ENCODE measurements at places on chromosomes 11 and 22. TPM values are rescaled to one million over a fixed set of nuclear protein-coding genes. Genes with fewer than 3 reads are reported as not detected.
A peak's percentile ranks its signal among the peaks of the same experiment; 100 is the strongest.

DNA sequence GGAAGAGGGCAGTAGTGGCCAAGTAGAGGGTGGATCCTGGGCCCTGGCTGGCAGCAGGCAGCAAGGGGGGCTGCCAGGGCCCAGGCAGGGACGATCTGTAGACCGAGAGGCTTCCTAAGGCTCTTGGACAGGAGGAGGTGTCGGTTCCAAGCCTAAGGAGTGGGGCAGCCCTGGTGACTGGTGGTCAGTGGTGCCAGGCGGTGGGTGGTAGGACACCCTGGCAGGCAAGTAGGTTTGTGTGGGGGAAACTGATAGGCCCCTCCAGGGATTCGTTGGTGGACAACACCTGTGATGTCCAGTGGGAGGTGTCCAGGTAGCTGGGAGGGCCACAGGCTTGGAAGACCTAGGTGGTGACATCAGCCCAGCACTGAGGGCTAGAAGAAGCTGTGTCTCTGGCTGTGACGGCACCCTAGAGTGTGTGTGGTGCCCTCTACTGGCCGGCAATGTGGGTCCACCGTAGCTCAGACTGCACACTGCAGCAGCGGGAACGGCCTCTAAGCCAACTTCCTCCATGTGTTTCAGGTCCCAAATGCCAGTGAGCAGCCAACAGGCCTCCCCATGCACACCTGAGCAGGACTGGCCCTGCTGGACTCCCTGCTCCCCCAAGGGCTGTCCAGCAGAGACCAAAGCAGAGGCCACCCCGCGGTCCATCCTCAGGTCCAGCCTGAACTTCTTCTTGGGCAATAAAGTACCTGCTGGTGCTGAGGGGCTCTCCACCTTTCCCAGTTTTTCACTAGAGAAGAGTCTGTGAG is 9.4 kb upstream of the SAMM50 start:
- peak; percentile 75 for DNase-seq

GRCh38 chr11:34501949-34502348 is 11.6 kb downstream of the ELF5 start:
- no peak for DNase-seq

- no peak for DNase-seq
Measured at GRCh38 chr11:104053743-104054478, 17.5 kb downstream of the DDI1 start.

DNA sequence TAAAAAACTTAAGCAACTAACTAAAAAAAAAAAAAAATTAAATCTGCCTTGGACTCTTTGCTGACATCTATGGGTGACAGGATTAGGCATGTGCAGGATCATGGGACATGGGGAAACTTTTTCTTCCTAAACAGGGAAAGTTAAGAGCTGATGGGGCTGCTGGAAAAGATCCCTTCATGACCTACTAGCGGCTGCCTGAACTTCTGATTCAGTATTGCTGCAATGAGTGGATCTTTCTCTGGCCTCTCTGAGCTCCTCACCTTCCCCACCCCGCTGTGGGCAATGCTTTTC is 25.0 kb downstream of the OR5A2 start:
- no peak for DNase-seq

Gene TMEM80
- 24.5 TPM for total RNA-seq

Gene CTSW
- not detected for total RNA-seq

DNA sequence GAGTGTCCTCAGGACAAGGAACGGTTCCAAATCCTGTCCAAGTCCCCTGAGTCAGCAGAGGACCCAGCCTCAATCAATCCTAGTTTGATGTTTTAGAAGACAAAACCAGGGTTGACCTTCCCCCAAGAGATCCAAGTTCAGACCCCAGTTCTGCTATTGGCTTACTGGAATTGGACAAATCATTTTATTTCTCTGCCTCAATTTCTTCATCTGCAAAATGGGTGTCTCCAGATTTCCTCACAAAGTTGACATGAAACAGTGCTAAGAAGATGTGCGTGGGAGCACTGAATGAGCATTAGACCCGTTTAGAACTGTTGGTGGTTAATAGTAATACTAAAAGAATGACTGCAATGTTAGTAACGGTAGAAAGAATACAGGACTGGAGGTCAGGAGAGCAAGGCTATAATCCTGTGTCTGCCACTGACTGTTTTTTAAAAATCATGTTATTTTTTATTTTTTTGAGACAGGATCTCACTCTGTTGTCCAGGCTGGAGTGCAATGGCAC is 32.8 kb upstream of the SCUBE1 start:
- DNase-seq = no peak

Gene TCN2
- 34.7 TPM for total RNA-seq

- DNase-seq = no peak
Measured at GRCh38 chr11:73189315-73189714, 28.8 kb upstream of the P2RY2 start.

DNA sequence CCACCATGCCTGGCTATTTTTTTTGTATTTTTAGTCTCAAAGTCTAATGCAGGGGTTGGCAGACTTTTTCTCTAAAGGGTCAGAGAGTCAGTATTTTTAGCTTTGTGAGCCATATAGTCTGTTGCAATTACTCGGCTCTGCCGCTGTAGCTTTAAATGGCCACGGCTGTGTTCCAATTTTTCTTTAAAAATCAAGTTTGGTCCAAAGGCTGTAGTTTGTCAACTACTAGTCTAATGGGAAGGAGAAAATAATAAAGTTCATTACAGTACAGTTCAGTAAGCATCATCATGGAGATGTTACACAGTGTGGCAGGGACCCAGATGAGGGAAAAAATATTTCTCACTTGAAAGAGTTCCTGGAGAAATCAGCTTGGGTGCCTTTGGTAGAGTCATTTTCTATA is 107.6 kb downstream of the CSNK2A3 start:
- DNase-seq = no peak

DNA sequence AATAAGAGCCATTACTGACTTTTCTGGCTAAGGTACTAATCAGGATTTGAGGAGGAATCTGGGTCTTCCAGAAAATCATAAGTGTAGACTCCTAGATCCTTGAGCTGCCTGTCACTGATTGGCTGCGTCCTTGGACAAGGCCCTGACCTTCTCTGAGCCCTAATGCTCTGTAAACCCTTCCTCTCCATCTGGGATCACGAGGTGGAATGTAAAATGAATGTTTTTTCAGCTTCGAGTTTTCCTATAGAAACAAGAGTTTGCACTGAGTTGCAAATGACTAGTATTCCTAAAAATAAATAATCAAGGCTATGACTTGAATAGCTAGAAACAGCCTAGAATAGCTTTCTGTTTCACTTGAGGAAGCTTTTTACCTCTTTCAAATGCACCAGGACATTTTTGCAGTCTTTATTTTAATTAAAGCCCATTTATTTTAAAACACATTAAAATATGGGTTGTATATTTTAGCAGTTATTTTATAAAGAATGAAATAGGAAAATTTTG is 1.1 kb upstream of the DIXDC1 start:
- DNase-seq = no peak

- DNase-seq = peak; percentile 64
Measured at GRCh38 chr22:50218996-50219727, 18.4 kb downstream of the SELENOO start.

Gene C11orf87
- 0.23 TPM for total RNA-seq

Gene PNPLA3
- total RNA-seq = 19.6 TPM

GRCh38 chr11:3957437-3957836 is 102.0 kb downstream of the STIM1 start:
- no peak for DNase-seq

Gene UBQLNL
- total RNA-seq = 0.24 TPM

Gene ST3GAL4
- total RNA-seq = 12.8 TPM

- DNase-seq = no peak
Measured at GRCh38 chr11:48095779-48096470, 115.6 kb downstream of the PTPRJ start.

Gene OR5AS1
- not detected for total RNA-seq

Gene LRRC56
- 2.5 TPM for total RNA-seq

GRCh38 chr11:72777755-72778278 is 16.0 kb downstream of the STARD10 start:
- no peak for DNase-seq

DNA sequence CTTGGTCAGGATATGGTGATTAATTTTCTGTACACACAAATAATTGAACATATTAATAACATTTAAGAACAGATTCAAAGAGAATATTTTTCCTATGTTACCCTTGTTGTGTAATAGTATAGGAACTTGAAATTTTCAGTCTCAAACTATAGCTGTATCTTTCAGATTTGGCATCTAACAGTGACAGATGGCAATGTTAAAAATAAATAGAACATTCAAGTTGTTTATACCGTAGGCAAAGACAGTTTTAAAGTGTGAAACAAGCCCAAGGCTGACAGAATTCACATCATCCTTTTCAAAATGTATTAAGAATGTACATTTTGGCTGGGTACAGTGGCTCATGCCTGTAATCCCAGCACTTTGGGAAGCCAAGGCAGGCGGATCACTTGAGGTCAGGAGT is 92.6 kb upstream of the TP53AIP1 start:
- DNase-seq = no peak

Gene EHF
- total RNA-seq = 0.60 TPM

- DNase-seq = no peak
Measured at GRCh38 chr11:118168316-118168715, 8.1 kb downstream of the SCN2B start.

GRCh38 chr22:49303061-49303735 is 524.5 kb downstream of the BRD1 start:
- no peak for DNase-seq

DNA sequence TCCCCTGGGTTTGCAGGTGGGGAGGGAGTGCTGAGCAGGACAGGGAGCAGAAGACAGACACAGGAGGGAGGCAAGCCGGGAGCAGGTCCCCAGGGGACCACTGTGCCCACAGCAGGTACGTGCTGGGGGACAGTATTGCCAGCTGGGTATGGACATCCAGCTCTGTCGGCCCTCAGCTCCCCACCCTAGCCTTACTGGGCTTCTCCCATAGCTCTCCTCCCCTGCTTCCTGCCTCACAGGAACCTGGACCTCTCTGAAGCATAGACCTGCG is 9.8 kb downstream of the LRRC74B start:
- no peak for DNase-seq

Measured in WTC11 (cell line).